ENCODE measurements at places on chromosomes 12 and 14.

- no peak for DNase-seq
Measured at GRCh38 chr12:49824895-49825294, 3.3 kb downstream of the NCKAP5L start.

DNA sequence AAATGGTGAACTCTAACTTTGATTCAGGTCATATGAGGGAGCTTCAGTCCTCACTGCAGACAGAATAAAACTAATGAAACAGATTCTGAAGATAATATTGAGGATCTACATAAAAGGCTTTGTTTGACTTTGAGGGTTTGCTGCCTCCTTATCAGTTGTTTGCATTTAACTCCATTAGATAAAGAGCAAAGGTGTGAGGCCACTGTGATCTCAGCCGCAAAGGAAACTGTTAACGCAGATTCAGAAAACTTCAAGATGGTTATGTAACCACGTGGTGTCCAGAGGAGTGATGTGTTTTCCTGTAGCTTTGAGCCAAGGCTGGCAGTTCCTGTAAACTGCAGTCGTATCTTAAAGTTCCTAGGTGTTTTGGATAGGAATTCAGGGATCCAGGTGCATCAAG lies 67.8 kb downstream of the METTL25 start:
- no peak for DNase-seq

- no peak for DNase-seq
Measured at GRCh38 chr12:124852329-124852831, 11.3 kb downstream of the SCARB1 start.

- no peak for DNase-seq
Measured at GRCh38 chr12:6285532-6286306, 24.8 kb upstream of the PLEKHG6 start.

DNA sequence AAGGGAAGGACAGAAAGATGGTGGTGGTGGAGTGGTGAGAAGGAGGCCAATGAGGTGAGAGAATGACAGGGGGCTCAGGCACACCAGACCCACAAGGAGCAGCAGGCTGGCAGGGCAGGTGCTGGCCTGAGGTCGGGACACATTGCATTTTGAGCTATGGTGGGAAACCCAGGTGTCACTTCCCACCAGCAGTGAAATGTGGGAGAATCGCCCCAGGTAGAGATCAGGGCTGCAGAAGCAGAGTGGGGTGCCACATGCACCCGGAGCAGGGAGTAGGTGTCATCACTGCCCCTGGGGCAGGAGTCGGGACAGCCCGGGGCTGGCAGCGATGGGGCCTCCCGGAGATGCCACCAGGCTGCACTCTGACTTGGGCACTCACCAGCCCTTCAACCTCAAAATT lies 315.8 kb downstream of the BCL11B start:
- DNase-seq, result no peak

DNA sequence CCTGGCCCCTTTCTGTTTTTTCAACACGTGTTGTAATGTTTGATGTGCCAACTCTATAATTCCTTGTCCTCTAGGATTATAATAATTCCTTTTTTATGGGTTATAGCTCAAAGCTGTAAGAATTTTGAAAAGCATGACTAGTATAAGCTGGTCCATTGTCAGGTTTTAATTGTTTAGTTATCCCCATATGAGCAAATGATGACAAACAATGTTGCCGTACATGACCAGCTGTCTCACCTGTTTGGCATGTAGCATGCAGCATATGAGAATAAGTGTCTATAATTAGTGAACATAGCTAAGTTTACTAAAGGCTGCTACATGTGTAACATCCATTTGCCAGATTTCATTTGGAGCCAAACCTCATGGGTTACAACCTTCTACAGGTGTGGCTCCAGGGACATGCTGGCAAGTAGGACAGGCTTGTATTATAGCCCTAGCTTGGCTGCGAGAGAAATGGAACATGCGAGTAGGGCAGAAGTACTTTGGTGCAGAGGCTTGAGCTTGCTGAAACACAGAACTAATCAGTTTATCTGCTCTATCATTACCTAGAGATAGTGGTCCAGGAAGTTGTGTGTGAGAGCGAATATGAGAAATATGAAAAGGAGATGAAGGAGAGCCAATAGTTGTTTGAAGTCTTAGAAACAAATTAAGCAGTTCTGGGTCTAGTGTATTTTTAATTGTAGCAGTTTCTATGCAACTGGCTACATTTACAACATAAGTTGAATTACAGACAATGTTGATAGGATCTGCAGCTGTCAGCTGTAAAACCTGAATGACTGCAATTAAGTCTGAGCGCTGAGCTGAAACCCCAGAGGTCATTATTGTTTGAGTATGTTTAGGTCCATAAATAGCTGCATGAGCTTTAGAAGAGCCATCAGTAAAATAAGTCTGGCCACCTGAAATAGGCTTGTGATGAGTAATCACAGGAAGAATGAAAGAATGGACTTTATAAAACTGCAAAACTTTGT lies 22.6 kb upstream of the MAPKAPK5 start:
- DNase-seq, result no peak

- no peak for DNase-seq
Measured at GRCh38 chr14:101761881-101762529, 496 bp downstream of the PPP2R5C start.

DNA sequence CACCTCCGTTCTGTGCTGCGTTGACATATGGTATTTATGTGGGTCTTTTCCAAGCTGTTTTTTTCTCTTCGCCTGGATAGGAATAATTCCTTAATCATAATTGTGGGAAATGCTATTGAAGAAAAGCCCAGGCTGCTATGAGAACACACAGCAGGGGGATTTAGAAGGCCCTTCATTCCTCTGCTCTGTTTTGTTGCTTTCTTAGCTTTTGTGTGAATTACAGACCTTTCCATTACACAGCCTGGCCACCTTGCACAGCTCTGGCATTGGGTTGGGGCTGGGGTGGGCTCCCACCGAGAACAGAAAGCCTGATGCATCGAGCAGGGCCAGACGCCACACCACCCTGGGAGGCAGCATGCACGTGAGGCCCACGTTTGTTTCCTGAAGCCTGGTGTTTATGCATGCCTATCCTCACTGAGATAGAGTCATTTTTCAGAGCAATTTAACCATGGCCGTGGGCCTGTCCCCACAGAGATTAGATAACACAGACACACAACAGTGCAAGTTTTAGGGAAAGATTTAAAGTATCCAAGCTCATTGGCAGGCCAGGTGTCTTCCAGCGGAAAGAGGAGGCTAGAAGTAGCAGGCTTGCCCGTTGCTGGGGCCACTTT lies 287.6 kb upstream of the PWP1 start:
- DNase-seq, result no peak

All from stimulated activated CD4-positive, alpha-beta T cell treated with anti-CD3 and anti-CD28 coated beads, Interleukin-12 subunit alpha, Interleukin-12 subunit beta, amount 100 ng/mL, for 24 hours (primary cell).